ENCODE measurements at places on chromosomes 6 and 20.

DNA sequence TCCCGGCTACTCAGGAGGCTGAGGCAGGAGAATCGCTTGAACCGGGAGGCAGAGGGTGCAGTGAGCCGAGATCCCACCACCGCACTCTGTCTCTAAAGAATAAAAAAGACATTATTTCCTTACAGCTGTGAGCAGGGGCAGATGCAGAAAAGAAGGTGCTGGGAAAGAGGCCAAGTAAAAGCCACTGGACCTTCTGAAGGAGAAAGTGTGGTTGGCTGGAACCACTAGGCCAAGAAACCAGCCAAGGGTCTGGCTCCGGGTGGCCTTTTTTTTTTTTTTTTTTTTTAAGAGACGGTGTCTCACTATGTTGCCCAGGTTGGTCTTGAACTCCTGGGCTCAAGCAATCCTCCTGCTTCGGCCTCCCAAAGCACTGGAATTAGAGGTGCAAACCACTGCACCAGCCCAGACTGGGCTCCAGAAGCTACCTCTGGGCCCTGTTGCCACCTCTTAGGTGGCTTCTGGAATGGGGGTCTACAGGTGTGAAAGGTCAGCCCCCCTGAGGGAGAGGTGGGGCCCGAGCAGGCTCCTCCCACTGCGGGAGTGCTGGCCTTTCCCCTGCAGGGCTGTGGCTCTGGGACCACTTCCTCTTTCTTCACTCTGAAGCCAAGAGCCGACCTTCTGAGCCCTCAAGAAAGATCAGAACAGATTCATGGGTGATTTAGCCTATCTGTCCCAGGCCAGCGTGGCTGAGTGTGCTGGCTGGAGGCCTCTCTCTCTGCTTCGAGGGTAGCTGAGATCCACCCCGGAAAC lies at the start of gene FGD2:
TSS of gene FGD2 (plus strand) at position 595 of the 750 bp plus-strand sequence. CDS start 163 bp downstream, outside the sequence.
- no peak for DNase-seq

- DNase-seq, result no peak
These were observed 39.8 kb upstream of the PTPN1 start for GRCh38 chr20:50470264-50470858.

DNA sequence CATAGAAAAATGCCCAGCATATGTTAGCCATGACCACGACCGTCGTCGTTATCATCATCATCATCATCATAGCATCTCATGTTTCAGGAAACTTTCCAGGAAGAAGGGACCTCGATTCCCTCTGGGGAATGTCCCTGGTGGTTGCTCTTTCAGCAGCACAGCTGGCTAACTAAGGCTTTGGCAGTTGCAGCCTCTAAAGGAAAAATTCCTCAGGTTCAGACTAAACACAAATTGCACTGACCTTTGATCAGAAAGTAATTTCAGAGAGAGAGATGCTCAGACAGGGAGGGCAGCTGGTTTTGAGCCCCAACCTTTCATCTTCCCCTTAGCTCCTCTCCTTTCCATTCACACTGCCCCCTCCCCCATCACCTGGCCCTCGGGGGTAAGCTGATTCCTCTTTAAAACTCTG lies 5.6 kb upstream of the CFB start:
- DNase-seq, result peak; percentile 34

GRCh38 chr6:17178326-17178725 lies 76.5 kb downstream of the STMND1 start:
- DNase-seq, result no peak

GRCh38 chr6:54729716-54730115 lies 116.9 kb upstream of the FAM83B start:
- no peak for DNase-seq

DNA sequence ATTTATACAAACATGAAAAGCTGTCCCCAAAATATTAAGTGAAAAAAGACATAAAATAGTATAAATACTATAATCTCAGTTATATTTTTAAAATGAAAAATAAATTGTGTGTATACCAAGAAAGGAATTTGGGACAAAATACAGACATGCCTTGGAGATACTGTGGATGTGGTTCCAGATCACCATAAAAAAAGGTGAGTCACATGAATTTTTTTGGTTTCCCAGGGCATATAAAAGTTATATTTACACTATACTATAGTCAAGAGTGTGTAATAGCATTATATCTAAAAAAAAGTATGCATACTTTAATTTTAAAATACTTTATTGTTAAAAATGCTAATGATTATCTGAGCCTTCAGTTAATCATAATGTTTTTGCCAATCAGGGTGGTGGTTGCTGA lies 17.4 kb upstream of the SDHAF4 start:
- no peak for DNase-seq

DNA sequence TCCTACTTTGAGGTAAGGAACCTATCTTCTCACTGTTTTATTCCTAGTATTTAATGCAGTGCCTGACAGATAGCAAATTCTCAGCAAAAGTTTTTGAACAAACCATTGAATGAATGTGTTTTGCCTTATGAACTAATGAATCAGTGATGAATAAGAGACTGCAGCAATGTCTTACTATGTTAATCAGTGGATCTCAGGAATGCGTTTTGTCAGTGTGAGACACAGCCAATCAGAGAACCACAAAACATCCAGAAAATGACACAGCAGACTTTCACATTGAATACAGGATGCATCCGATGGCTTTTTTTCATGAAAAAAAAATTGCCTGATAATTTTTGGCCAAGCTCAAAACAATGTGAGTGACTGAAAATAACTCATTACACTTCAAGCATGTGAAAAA lies 270.5 kb downstream of the BMP2 start:
- DNase-seq, result no peak

GRCh38 chr20:682123-682522 lies 6.5 kb upstream of the SCRT2 start:
- no peak for DNase-seq

Measured in fibroblast of mammary gland (primary cell).